Tibial nerve (tissue), 4 donors: ENCODE measurements at places on chromosomes 2 and 18.

DNA sequence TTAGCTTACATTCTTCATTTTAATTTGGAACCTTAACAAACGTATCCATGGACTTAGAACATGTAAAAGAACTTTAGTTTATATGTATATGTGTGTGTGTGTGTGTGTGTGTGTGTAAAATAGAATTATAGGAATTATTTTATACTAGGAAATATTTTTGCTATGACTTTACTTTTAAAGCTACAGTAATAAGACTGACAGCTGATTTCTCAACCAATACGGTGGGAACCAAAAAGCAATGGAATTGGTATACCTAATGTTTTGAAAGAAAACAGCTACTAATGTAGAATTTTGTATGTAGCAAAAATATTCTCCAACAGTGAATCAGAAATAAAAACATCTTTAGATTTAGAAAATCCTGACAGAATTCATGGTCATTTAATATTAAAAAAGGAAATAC, 146.5 kb upstream of the ARL4C start:
- DNase-seq, result no peak

DNA sequence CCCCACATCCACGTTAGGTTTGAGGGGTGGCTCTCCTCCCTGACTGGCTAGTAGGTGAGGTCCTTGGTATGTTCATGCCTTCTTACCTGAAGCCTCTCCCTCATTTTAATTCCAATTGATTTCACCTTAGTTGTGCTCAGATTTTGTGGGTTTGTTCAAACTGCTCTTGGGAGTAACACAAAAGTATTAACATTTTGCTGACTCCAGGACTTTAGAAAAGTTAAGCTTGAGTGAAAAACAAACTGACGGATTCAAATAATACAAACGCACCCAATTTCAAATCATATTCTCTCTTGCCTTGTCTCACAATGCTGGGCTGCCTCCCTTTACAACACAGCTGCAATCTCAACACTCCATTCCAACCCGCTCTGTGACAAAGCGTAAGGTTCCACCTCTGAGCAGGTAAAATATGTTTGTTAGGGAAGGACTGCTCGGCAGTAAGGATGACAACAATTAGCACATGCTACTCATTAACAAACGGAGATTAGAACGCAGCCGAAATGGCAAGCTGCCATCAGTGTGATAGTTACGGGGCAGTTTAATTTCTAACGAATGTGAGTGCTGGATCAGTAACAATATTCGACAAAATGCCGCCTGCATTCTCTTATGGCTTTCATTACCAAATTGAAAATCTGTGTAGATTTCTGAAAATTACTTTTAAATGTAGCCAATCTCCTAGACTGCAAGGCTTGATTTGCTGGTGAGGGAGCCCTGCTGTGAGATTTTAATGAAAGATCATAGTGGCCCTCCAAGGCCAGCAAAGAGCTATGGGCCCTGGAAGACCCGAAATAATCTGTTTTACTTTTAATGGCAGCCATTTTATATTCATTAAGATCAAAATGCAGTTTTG, 730.6 kb upstream of the FANCL start:
- no peak for DNase-seq

- DNase-seq, result no peak
Observed at GRCh38 chr2:159214325-159214865, 72.1 kb downstream of the WDSUB1 start.

DNA sequence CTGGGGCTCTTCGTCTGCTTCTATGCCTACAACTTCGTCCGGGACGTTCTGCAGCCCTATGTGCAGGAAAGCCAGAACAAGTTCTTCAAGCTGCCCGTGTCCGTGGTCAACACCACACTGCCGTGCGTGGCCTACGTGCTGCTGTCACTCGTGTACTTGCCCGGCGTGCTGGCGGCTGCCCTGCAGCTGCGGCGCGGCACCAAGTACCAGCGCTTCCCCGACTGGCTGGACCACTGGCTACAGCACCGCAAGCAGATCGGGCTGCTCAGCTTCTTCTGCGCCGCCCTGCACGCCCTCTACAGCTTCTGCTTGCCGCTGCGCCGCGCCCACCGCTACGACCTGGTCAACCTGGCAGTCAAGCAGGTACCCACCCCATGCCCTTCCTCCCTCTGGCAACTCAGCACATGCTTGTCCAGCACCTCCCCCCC, 24.2 kb downstream of the STEAP3 start:
- DNase-seq, result no peak

- no peak for DNase-seq
Observed at GRCh38 chr2:241689306-241689705, 2.7 kb upstream of the DTYMK start.

GRCh38 chr2:57180042-57180567, 866.5 kb upstream of the VRK2 start:
- DNase-seq, result no peak

DNA sequence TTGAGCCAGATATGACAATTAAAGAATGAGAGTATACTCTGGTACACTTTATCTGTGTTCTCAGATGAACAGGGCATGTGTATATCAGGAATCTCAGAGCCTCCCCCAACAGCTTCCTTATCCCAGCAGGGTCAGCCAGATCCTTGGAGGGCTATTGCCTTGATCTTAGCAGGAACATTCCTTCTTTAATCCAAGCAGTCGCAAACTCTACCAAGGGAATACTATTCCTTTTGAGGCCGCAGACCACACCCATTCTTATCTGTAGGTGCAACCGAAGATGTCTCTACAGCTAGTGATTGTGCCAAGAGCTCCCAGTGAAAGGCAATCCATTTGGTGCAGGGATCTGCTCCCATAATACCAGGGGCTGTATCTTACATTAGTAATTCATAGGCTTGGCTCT, 118.3 kb upstream of the DOK6 start:
- DNase-seq, result no peak

DNA sequence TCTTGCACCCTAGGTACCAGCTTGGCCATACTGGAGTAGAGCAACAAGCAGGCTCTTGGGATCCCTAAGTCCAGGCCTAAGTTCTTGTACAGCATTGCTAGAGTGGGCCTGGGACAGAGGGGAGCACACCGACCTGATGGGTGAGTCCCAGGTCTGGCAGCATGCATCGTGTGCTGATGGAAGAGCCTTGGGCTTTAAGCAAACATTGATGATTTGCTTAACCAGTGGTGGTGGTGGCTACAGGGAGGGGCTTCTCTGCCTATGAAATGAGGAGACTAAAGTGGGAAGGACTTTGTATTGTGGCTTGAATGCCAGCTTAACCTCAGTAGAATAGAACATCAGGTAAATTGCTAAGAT, 39.2 kb upstream of the UXS1 start:
- DNase-seq, result no peak

- no peak for DNase-seq
Observed at GRCh38 chr2:8103085-8103708, 578.7 kb upstream of the ID2 start.

GRCh38 chr2:219851801-219852481, 224.5 kb downstream of the SLC4A3 start:
- no peak for DNase-seq

GRCh38 chr2:64819774-64820688, 166.3 kb upstream of the SERTAD2 start:
- no peak for DNase-seq

GRCh38 chr2:138654146-138654545, 126.0 kb downstream of the NXPH2 start:
- DNase-seq, result no peak

GRCh38 chr2:20673686-20674308, 6.9 kb downstream of the GDF7 start:
- DNase-seq, result no peak

- no peak for DNase-seq
Observed at GRCh38 chr18:75123113-75123512, 85.8 kb downstream of the PTGR3 start.

DNA sequence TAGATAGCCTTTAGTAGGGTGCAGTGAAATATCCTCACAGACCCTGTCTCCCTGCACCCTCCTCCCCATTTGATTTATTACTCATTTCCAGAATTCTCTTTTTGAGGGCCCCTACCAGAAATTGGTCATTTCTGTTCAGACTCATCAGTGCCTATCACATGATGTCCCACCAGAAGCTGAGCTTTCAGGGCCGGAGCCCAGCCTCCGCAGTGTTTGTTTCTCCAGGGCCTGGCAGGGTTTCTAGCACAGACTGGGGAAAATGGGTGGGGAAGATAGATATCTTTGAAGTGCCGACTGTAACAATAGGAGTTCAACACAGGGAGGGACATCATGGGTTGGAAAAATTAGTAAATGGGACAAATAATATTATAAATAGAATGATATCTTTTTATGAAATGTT, 208.0 kb downstream of the PTGR3 start:
- DNase-seq, result no peak

DNA sequence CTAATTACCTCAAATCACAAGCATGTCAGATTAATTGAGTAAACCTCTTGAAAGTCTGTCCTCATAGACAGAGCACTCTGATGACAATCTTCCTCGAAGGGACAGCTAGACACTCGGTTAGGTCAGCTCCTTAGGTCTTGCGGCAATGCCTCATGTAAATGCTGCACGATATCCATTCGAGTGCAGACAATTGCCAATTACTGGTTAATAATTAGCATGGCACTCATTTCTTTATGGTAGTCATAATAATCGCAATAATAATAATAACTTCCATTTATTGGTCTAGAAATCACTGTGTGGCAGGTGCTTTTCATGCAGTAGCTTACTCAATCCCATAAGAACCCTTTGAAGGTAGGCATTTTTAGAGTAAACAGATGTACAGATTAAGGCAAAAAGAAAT, 44.7 kb upstream of the DSC1 start:
- no peak for DNase-seq

- DNase-seq, result no peak
Observed at GRCh38 chr2:197207598-197207997, 103.0 kb downstream of the ANKRD44 start.

DNA sequence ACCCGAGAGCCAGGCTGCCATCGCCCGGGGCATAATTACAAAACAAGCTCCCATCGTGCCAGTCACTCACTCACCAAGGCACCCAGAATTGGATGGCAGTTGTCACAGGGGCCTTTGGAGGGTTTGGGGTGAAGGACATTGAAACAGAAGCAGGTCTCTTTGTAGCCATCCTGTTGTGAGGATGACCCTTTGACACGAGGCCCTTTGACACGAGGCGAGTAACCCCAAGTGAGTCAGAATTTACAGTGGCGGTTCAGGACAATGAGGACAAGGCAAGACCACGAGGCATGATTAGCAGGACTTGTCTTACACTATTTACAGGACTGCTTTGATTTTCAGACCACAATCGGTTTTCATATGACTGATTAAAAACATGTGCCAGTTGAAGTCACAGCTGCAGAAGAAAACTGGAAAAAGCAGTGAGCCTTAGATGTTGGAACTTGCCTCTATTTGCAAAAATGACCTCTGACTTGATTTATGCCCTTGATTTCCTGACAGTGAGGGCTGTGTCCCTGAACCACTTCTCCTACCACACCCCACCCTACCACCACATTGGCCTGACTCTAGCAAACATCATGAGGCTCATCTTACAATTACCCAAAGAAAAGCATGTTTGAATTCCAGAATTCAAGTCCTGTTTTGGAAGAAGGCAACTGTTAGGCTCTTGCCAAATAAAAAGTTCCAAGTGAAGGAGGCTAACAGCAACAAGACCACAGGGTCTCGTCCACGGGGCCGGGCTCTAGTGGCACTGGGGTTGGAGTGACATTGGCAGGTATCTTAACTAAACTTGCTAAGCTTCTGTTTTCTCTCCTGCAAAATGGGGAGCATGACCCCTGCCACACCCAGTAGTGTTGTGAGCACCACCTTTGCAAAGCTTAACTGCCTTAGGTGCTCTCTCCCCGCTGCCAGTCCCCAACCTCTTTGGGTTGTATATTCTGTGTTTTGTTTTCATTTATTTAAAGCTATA, 64.4 kb upstream of the FOSL2 start:
- no peak for DNase-seq

DNA sequence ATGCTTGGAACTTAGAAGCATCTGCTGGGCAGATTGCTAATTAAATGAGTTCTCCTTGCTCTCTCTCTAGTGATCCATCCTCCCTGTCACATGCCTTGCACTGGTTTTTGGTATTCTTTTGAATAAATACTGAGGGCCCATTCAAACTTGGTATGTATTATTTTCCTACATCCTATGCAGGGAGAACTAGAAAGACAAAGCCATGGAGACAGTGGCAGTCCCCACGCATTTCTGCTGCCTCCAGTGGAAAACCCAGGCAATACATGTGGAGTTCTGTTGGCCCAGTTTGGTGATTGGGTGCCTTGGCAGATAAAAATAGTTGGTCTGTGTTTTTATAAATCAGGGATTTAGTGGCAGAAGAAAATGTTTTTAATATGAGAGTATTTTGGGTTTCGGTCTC, 68.7 kb downstream of the DIS3L2 start:
- DNase-seq, result no peak

GRCh38 chr2:20035955-20036666, 15.3 kb downstream of the LAPTM4A start:
- no peak for DNase-seq

DNA sequence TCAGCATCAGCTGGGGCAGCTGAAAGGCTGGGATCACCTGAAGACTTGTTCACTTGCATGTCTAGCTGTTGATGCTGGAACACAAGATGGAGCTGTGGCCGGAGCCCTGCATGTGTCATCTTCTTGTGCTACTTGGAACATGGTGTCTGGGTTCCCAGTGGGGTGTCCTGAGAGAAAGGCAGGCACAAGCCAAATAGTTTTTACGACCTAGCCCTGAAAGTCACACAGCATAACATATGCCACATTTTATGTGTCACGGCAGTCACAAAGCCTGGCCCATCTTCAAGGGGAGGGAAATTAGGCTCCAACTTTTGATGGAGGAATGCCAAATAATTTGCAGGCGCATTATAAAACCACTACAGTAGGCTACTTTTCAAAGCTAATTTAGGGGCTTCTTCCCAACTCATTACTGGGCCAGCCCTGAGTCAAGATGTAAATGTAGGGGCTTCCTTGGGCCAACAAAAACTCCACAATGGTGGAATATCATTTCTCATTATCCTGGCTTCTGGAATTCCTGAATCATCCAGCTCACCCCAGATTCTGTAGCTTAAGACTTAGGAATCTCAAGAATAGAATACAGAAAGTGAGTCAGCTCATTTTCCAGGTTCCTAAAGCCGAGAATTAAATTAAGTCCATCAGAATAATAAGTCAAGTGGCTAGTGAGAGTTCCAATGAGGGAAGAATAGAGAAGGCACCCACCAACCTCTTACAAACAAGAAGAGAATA, 543.0 kb downstream of the TNS1 start:
- DNase-seq, result no peak

- no peak for DNase-seq
Observed at GRCh38 chr18:64806691-64807090, 657.8 kb upstream of the LINC00305 start.

DNA sequence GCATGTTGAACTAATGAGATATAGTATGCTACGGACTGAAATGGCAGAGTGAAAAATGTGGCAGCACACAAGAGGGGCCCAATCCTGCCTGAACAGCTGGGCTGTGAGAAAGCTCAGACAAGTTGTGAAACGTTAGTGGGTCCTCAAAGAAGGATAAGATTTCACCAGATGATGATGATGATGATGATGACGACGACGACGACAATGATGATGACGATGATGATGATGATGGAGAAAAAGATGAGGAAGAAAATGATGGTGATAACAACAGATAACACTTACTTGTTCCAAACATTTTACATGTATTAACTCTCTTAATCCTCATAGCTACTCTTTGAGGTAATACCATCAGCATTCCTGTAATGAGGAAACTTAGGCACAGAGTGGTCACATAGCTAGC, 94.2 kb downstream of the WDPCP start:
- DNase-seq, result no peak
